NCI-H1048 (cell line): ENCODE measurements at places on chromosomes 1 and 21.

DNA sequence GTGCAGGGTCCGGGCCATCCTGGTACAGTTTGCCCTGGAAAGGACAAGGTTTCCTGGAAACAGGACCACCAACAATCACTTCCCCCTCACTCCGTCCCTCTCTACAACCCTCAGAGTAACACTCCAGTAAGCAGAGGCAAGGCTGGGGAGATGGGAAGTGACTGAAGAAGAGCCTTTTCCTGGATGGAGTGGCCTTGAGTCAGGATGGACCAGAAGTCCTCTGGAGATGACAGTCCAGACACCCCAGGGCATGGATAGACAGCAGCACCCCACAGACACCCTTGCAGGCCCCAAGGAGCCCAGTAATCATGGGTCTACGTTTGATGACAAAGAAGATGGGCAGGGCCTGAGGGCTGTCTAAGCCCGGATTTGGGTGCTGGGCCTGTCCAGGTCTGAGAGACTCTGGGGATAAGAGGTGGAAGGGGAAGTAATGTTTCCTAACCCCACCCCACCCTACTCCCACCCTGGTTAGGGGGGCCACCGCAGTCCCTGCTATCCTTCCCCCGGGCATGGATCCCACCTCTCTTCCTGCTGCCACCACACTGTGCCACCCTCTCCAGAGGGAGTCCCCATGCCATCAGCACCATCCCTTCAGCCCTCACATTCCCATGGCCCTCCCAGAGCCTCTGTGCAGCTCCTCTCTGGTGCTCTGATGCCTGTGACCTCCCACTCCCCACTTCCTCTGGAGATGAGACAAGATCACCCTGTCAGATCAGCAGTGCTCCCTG lies 7.2 kb upstream of the S100A8 start:
- no peak for DNase-seq

GRCh38 chr1:202164271-202165037 lies 4.1 kb upstream of the PTPN7 start:
- DNase-seq, result no peak

- no peak for DNase-seq
Observed at GRCh38 chr1:53320646-53321045, 7.2 kb downstream of the LRP8 start.

GRCh38 chr1:20110679-20111078 lies 8.7 kb downstream of the PLA2G2D start:
- no peak for DNase-seq

GRCh38 chr1:222243902-222244301 lies 304.0 kb downstream of the HHIPL2 start:
- DNase-seq, result no peak

- peak; percentile 11 for DNase-seq
Observed at GRCh38 chr1:39158327-39159086, 46.0 kb upstream of the MACF1 start.

DNA sequence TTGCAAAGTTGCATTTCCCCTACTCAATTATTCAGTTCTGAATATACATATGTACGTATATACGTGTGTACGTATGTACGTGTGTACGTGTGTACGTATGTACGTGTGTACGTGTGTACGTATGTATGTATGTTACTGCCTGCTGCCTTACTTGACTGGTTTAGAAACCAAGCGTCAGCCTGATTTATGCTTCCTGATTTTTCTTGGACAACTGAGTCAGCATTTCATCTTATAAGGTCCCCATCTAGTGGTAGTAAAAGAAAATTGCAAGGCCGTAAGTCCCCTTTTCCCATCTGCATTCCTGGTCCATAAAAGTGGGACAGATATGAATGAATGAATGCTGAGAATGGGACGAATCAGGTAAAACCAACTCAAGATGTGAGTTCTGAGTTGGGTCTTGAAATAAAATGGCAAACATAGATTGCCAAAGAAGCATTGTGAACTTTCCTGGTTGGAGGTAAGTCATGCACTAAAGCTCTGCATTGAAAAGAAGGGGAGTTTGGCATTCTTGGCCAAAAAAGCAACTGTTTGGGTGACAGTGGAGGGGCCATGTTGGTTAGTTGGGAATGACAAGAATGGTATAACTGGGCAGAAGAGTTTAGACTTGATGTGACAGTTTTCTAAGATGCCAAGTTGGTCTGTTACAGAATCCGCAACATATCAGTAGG lies 76.4 kb upstream of the DNAH14 start:
- peak; percentile 42 for DNase-seq

DNA sequence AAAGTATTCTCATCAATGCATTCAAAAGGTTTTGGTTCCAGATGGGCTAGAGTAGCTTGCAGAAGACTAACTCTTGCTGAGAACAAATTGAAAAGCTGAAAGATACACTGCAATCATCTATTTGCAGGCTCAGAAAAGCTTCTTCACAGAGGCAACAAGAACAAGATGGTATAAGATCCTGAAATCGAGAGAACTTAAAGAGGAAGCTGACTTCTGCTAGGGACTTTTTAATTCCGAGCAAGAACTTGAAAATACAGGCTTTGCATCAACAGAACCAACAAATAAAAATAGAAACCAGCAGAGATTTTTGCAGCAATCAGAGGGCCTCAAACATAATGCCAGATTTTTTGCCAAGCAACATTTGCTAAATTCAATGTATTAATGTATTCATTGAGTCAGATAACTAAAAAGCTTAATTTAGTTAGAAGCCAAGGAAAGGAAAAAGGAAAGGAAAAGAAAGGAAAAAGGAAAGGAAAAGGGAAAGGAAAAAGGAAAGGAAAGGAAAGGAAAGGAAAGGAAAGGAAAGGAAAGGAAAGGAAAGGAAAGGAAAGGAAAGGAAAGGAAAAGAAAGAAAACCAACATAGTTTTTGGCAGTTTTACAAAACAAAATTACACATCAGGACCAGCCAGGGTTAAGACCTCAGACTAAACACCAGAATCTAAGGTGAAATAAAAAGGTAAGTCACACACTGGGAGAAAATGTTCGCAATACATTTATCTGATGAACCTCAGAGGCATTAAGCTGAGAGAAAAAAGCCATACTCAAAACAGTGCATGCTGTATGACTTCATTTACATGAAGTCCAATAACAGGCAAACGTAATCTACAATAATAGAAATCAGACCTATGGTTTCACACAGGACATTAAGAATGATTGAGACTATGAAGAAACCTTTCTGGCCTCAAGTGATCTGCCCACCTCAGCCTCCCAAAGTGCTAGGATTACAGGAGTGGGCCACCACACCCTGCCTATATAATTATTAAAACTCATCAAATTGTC lies 42.6 kb downstream of the FAF1 start:
- DNase-seq, result no peak

GRCh38 chr1:112446411-112446810 lies 50.4 kb downstream of the CTTNBP2NL start:
- DNase-seq, result no peak

DNA sequence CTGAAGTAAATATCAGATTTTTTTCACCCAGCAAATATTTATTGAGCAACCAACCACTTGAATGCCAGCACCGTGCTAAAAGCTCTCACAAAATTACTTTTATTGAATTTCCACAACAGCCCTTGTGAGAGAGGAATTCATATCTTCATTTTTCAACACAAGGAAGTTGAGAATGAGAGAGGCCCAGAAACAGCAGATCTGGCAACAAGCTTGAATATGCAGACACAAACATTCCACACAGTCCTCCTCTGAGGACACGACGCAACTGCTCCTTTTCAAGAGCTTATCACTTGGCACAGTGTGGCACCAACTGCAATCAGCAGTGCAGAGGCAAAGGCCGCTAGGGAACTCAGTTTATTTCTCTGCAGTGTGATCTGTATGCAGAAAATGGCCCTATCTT lies 32.2 kb upstream of the IFNAR2 start:
- no peak for DNase-seq

DNA sequence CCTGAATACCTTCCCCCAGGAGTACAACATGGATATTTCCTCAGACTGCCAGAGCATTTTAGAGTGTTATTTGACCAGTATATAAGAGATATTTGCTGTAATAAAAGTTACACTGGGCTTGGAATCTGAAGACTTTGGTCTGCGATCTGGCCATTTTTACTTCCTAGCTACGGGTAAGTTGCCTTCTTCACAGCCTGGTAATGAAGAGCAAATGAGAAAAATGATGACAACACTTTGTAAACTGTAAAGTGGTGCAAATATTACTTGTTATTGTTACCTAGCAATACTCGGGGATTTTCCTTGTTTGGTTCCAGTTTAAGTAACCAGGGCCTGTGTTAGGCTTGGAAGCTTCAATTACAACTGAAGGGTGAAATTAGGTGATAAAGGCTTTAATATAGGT lies 180.8 kb upstream of the LMO4 start:
- no peak for DNase-seq

GRCh38 chr1:7015022-7015421 lies 229.8 kb downstream of the CAMTA1 start:
- no peak for DNase-seq

GRCh38 chr21:24045775-24046215 lies 1561.5 kb downstream of the MRPL39 start:
- DNase-seq, result no peak

DNA sequence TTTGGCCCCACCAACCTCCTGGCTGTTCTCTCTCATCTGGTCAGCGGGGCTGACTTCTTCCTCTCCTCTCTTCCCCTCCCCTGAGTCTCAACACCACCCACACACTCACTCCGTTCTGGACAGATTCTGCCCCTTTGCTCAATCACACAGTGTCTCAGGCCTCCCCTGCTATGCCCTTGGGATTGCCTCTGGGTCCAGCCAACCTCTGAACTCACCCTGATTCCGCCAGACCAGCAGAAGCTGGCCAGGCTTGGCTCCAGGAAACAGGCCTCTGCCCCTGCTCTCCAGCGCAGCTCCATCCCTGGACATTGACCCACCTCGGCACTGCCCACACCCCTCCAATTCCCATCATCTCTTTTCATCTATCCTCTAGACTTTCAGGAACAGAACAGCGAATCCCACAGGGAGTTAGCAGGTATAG lies 22.1 kb downstream of the AHDC1 start:
- DNase-seq, result no peak

GRCh38 chr1:3692598-3692997 lies 40.3 kb downstream of the TP73 start:
- DNase-seq, result no peak

- DNase-seq, result no peak
Observed at GRCh38 chr1:66270119-66270812, 263.7 kb upstream of the SGIP1 start.
